ENCODE measurements at places on chromosomes 3 and 15.
A peak's percentile ranks its signal among the peaks of the same experiment; 100 is the strongest.

DNA sequence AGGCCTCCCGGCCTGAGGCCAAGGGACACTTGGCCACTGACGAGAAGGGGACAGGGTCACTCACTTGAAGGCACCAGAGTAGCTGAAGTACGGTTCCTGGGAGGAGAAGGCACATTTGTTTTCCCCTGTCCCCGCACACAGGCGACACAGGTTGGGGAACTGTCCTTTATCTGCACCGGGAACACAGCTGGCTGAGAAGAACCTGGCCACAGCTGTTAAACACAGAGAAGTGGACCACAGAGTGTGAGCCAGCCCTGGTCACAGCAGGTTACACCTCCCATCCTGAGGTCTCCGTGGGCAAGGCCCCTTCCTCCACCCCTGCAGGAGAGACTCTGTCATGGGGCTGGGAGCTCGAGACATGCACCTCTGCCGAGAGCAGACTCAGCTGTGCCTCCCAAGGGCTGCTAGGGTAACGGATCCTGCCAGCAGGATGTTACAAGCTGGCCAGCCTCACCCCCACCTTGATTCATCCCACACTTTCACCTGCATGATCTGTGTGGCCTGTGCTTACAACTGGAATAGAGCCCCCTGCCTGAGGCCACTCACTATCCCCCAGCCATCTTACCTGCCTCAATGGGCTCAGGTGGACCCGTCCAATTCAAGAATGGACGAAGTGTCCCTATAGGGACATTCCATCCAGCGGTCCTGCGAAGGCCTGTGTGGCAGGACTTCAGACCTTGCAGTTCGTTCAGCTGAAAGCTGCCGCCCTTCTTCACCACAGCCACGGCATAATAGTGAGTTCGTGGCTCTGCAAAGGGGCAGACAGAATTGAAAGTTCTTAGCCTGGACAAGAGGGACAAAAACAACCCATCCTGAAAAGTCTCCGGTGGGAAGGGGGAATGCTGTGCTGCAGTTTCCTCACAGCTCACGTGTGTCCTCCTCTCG lies 9.2 kb downstream of the LTF start:
- no peak for DNase-seq

- DNase-seq: no peak
These were observed 55.0 kb downstream of the TMEM212 start for GRCh38 chr3:171898192-171898591.

GRCh38 chr3:89179355-89180001 lies 72.1 kb downstream of the EPHA3 start:
- no peak for DNase-seq

GRCh38 chr3:45948311-45948781 lies 5.1 kb downstream of the CXCR6 start:
- no peak for DNase-seq

GRCh38 chr15:26325495-26325894 lies 447.4 kb downstream of the GABRB3 start:
- no peak for DNase-seq

DNA sequence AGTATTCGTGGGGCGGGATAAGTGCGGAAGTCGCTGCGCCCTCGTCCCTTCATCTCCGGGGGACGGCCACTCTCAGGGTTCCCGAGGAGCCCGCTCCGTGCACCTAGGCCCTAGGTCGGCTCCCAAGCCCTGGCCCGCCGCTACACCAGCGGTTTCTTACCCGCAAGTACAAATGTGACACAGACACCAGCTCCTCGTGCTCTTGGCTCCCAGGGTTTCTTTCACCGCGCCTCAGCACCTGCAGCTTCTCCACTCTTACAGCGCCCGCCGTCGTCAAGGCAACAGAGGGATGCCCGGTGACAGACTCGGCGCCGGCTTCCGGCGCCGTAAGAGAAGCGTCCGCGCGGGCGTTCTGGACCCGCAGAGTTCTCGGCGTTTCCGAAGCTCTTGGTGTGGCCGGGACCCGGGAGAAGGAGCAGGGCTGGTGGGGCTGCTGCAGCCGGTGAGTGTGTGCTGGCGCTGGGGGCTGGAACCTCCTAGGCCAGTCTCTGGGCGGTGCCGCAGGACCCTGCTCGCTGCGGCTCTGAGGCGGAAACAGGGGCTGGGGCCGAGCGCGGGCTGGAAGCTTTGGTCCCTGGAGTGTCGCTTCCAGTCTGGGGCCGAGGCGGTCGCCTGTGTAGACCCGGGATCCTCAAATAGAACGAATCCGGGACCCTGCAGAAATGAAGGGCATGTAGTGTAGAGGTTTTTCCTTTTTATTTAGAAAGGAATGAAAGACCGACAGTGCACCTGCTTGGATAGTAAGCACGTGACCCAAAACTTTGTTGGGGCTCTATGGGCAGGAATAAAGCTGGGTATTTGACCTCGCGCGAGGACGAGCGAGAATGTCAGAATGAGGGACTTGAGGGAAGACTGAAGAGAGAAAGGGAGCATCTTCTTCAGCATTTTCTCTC lies 155.4 kb upstream of the GOLGA6L4 start:
- DNase-seq: peak; percentile 21

GRCh38 chr3:188899881-188900280 lies 271.9 kb upstream of the TPRG1 start:
- DNase-seq: no peak

- DNase-seq: no peak
These were observed 11.1 kb downstream of the ZBTB38 start for GRCh38 chr3:141379250-141379966.

GRCh38 chr3:171173736-171174135 lies 147.2 kb upstream of the SLC2A2 start:
- DNase-seq: no peak
